ENCODE measurements at places on chromosomes 13 and 19.

- DNase-seq = no peak
Observed at GRCh38 chr13:43353631-43354030, 330.2 kb downstream of the DNAJC15 start.

DNA sequence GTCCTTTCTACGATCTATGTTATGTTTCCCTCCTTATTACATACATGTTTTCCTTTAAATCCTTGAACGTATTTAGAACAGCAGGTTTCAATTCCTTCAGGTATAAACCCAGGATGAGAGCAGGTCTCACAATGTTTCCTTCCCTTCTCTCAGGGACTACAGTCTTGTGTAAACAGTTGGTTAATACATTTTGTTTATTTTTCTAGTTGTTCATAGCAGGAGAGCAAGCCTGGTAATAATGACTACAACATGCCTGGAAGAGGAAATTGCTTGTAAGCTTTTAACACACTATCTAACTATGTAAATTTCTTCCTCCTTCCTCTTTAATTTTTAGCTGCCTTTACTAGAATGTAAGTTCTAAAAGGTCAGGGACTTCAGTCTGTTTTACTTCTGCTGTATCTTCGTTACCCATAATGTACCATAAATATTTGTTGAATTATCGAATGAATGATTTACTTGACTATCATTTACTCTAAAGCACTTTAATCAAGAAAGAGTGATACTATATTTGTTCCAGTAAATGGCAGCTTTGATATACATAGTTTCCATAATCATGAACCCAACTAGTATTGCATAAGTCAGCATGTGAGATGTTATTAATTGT lies 28.9 kb upstream of the TNFRSF19 start:
- DNase-seq = no peak

DNA sequence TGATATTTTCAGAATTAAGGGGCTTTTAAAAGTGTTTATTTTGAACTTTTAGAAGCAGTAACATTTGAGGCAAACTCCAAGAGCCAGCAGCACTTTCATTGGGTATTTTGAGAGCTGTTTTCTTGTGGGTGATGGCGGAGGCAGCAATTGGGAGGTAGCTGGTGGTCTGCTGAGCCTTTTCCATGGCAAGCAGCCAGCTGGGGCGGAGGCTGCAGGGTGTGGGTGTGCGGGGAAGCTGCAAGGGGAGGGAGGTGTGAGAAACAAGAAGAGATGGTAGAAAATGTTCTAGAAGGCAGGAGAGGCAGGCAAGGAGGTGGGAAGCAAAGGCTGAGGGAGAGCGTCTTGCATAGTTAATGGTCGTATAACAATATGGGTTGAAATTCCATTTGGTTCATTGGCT lies 223.4 kb upstream of the HTR2A start:
- DNase-seq = no peak

DNA sequence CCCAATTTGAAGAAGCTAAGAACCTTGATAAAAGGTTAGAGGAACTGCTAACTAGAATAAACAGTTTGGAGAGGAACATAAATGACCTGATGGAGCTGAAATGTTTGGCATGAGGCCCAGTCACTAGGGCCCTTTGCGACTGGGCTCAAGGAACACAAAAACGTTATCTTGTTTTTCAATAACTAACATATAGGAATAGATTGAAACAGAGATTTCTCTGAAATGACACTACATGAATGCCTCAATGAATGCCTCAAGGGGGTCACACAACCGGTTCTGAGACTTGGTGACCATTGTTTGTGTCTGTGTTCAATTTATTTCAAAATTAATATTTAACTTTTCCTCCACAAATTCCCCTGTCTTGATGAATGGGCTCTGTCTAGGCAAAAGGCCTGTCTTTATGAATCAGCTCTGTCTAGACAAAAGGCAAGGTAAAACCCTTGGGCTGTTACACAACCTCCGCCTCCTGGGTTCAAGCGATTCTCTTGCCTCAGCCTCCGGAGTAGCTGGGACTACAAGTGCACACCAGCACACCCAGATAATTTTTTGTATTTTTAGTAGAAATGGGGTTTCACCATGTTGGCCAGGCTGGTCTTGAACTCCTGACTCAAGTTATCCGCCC lies 932 bp upstream of the ZNF486 start:
- no peak for DNase-seq

GRCh38 chr13:71828117-71828516 lies 38.9 kb downstream of the DACH1 start:
- DNase-seq = no peak

All from stimulated activated CD8-positive, alpha-beta memory T cell treated with anti-CD3 and anti-CD28 coated beads, Interleukin-15, amount 100 ng/mL, for 1 hour (primary cell).